ENCODE measurements at places on chromosomes 1 and 21.

DNA sequence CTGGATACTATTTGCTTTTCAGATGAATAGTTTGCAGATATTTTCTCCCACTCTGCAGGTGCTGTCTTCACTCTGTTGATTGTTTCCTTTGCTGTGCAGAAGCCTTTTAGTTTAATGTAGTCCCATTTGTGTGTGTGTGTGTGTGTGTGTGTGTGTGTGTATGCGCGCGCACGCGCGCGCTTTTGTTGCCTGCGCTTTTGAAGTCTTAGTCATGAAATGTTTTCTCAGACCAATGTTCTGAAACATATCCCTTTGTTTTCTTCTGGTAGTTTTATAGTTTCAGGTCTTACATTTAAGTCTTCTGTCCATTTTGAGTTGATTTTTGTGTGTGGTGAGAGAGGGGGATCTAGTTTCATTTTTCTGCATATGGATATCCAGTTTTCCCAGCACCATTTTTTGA, 63.5 kb downstream of the XPR1 start:
- no peak for DNase-seq

DNA sequence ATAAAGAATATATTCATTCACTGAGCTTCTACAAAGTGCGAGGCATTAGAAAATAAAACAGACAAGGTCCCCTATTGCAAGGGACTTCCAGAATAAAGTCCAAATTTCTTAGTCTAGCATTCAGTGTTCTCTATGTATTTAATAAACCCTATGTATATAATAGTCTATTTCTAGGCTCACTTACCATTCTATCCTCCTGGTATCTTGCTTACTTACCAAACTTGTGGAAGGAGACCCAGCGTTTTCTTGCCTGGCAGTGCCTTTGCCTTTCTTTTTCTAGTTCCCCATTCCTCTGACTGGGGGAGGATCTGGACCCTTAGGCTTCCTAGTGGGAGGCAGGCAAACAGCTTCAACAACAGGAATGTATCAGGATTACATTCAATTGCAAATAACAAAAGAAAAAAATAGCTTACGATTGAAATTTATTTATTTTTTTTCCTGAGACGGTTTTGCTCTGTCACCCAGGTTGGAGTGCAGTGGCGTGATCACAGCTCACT, 690 bp upstream of the RNF19B start:
- no peak for DNase-seq

GRCh38 chr1:212432272-212432660, 454 bp upstream of the NENF start:
- no peak for DNase-seq

DNA sequence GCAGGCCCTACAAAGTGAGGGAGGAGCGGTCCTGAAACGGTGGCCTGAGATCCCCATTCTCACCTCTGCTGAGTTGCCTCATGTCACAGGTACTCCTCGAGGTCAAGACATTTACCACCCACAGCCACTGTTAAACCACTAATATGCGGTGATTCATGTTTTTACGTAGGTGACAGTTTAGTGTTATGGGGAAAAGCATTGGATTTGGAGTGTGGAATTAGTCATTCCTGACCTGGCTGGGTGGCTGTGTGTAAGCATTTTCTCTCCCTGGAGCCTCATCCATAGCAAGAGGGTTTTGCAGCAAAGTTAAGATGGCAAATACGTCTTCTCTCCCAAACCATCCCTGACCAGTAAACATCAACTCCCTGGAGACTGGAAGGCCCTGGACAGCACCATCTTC, 57.8 kb upstream of the KCNJ6 start:
- DNase-seq: no peak

- no peak for DNase-seq
These were observed 608.3 kb upstream of the CHRM3 start for GRCh38 chr1:238778113-238778512.

- no peak for DNase-seq
These were observed 73.4 kb downstream of the ZP4 start for GRCh38 chr1:237817277-237817676.

DNA sequence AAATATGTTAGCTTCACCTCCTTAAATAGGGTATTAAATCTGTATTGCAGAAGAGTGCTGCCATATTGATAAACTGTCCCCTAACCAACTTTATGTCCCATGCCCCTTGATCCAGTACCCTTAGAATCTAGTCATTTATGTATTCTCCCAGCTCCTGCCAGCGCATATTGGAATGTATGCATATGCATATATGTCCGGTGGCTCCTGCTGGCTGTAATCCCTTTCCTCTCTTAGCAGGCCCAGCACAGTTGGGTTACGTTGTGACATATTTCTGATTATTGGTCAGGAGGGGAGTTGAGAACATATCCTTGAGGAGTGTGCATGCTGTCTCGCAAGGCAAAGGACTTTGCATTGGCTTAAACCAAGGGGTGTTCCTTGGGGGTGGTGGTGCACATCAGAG, 29.2 kb upstream of the CREG1 start:
- no peak for DNase-seq

- no peak for DNase-seq
These were observed 13.2 kb upstream of the MFN2 start for GRCh38 chr1:11967028-11967547.

GRCh38 chr1:165882168-165882837, 54.9 kb downstream of the UCK2 start:
- no peak for DNase-seq

DNA sequence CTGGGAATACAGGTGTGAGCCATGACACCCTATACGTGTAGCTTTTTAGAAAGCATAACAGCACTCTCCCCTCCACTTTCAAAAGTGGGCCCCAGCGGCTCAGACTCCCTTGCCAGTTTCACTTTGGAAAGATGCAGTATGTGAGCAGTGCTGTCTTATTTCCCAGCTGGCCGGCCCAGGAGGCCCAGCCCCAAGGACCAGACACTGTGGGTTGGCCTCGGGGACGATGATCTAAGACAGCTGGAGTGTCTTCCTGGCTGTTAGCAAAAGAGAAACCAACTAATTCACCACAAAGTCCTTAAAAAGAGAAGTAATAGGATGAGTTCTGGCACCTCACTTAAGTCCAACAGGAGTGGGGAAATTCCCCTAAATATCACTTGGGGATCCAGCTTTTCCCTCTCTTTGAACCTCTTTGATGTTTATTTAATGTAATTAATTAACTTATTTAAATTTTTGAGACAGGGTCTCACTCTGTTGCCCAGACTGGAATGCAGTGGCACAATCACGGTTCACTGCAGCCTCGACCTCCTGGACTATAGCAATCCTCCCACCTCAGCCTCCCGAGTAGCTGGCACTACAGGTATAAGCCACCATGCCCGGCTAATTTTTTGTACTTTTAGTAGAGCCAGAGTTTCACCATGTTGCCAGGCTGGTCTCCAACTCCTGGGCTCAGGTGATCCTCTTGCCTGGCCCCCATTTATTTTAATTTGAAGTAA, 17.6 kb upstream of the CLIC4 start:
- no peak for DNase-seq

DNA sequence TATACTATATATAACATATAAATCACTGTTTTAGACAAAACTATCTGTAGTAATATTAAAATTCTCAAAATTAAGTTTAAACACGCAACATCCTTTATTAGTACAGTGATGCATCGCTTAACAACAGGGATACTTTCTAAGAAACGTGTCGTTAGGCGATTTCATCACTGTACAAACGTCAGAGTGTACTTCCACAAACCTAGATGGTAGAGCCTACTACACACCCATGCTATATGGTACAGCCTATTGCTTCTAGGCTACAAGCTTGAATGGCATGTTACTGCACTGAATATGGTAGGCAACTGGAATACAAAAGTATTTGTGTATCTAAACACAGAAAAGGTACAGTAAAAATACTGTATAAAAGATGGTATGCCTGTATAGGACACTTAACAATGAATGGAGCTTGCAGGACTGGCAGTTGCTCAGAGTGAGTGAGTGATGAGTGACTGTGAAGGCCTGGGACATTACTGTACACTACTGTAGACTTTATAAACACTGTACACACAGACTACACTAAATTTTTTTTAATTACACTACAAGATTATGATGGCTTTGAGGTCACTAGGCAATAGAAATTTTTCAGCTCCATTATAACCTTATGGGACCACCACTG, 10.5 kb downstream of the FOXJ3 start:
- DNase-seq: no peak

GRCh38 chr1:62271134-62271533, 48.1 kb downstream of the KANK4 start:
- DNase-seq: no peak

DNA sequence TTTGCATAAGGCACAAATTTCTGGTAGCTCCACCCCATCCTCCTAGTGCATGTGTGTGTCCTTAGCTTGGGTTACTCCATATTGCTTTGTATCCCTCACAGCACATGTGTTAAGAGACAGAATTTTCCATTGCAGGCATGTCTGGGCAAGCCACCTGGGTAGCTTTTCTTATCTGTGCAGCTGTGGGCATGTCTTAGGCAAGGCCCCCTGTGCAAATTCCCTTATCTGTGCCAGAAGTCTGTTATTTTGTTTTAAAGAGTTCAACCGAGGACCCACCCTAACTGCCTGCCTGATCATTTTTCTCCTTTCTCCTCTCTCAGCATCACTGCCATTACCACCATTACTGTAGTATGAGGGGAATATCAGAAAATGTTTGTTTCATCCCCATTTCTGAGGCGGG, 131.9 kb downstream of the CYYR1 start:
- DNase-seq: no peak

DNA sequence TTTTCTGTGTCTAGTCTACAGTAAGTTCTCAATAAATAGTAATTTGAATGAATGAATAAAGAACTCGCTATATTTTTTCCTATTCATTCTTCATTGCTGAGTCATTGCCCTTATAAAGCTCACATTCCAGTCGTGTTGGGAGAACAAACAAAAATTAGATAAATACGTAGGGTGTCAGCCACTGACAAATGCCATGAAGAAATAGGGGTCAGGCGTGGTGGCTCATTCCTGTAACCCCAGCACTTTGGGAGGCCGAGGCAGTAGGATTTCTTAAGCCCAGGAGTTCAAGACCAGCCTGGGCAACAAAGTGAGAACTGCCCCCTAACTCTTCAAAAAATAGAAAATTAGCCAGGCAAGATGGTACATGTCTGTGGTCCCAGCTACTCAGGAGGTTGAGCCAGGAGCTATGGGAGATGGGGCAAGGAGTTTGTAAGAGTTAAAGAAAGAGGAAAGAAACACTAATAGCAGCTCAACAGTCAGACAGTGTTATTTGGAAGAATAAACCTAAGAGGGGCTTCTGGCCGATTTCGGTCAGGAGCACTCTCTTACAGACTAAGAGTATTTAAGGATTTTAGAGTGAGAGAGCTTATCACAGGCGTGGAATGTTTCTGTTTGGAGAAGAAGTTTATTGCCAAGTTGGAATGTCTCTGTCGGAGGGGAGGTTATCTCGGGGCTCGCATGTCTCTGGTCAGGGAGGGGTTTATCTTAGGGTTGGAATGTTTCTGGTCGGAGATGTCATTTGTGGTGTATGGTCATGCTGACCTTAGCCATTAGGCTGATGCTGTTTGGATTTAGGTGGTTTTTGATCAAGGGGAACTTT, 1.8 kb upstream of the CHML start:
- DNase-seq: no peak

GRCh38 chr1:22489823-22490222, 38.2 kb downstream of the ZBTB40 start:
- DNase-seq: no peak

DNA sequence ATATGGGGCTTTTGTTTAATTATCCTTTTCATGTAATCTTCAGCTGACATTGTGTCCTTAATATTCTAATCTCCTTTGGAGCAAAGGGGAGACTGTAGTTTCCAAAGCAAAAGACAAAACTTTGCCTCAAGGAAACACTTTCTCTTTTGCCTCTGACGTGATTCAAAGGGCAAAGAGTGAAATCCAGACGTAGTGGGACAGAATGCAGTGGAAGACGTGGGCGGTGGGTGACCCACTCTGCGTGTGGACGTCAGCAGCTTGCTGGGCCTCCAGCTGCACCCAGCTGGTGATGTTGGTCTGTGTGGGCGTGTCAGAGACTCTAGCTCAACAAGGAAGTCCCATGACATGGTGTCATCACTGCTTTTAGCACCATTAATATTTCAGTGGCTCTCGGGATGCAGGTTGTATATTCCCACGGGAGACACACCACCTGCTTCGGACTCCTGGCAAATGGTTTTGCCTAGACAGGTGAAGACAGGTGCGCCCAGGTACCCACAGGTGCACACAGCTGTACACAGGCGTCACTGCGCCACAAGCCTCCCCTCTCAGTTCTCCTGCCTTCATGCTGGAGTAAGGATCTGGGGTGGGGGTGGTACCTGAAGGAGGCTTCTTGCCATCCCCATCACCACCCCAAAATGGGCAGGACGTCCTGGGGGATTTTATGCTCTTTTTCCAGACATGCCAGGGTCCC, 292.1 kb upstream of the VAMP3 start:
- no peak for DNase-seq

All from T-cell (primary cell).